Fibroblast of skin of left biceps (primary cell): ENCODE measurements at places on chromosomes 7 and 10.

- DNase-seq, result no peak
These were observed 920 bp downstream of the PRLHR start for GRCh38 chr10:118594392-118595063.

DNA sequence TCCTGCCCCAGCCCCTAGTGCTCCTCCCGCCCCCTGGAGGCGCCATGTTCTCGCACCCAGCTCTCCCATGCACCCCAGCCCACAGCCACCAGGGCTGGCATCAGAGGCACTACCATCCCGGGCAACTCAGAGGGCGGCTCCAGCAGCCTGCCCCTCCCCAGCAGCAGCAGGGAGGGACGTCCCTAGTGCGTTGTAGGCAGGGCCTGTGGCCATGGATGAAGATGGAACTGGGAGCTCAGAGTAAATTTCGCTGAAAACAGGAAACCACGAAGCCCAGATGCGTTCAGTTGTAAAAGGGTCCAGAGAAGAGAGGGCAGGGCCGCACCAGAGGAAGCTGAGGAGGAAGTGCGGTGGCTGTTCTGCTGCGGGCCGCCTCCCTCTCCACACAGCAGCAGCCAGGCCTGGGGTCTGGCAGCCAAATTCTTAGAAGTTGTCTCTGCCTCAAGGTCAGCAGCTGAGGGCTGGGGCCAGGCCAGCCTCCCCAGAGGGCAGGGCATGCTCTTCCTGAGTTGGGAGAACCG is 24.6 kb downstream of the VSIR start:
- DNase-seq, result no peak

DNA sequence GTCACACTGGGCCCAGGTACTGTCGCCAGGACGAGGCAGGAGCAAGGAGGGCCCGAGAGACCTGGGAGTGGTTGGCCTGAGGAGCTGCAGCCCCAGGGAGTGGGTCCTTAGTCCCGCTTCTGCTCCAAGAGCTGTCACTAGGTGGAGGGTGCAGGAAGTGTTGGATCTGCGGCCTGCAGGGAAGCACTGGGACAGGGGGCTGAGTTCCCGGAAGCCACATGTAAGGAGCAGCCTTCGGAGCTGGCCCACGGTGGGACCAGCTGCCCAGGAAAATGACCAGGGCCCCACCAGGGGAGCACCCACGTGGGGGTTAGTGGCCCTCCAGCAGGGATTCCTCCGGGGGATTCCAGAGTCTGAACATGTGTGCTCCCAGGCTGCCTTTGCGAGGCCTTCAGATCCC is 9.2 kb upstream of the AQP1 start:
- no peak for DNase-seq

DNA sequence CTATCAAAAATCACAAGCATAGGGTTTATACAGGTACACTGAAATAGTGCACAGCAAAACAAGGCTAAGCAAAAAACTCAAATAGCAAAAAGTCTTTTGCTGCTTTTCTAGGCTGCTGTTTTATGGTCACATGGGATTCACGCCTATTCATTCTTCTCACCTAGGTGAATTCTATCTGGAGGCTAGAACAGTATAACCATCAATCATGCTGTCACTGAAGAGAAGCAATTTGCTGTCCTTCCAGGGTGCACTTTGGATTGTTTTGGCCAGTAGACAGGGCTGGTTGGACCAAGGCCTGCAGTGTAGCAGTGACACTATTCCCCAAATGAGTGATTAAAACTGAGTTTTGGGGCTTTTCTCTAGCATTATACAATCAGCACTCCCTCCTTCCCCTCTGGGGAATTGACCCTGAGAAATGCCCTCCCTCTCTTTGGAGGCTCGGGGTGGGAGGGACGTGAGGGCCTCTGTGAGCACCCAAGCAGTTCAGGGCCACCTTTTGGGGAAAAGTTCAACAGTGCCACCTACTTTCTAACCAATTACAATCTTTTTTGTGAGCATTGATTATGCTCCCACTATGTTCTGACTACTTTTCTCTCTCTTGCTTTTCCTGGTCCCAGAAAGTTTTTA is 16.2 kb upstream of the SND1 start:
- no peak for DNase-seq

DNA sequence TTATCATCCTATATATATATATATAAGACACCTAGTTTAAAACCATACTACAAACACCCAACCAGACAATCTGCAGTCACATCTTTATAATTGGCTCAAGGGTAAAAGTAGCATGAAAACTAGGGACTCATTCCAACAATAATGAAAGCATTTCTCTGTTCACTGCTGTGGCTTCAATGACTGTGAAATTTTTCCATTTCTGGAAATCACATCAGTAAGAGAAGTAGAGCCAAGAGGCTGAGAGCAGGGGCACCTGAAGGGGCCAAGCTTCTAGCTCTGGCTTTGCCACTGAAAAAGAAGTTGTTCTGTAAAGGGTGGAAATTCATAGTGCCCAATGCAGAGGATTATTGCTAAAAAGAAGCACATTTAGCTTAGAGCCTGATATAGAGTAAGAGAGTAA is 158.6 kb upstream of the GLI3 start:
- no peak for DNase-seq

- DNase-seq, result no peak
These were observed 39.9 kb upstream of the AGK start for GRCh38 chr7:141511316-141511675.

- no peak for DNase-seq
These were observed 89.2 kb downstream of the AOAH start for GRCh38 chr7:36635091-36635490.

GRCh38 chr10:110305767-110306451 is 1.2 kb upstream of the SMNDC1 start:
- peak; percentile 66 for DNase-seq

- no peak for DNase-seq
These were observed 19.3 kb downstream of the MYOF start for GRCh38 chr10:93462881-93463280.

DNA sequence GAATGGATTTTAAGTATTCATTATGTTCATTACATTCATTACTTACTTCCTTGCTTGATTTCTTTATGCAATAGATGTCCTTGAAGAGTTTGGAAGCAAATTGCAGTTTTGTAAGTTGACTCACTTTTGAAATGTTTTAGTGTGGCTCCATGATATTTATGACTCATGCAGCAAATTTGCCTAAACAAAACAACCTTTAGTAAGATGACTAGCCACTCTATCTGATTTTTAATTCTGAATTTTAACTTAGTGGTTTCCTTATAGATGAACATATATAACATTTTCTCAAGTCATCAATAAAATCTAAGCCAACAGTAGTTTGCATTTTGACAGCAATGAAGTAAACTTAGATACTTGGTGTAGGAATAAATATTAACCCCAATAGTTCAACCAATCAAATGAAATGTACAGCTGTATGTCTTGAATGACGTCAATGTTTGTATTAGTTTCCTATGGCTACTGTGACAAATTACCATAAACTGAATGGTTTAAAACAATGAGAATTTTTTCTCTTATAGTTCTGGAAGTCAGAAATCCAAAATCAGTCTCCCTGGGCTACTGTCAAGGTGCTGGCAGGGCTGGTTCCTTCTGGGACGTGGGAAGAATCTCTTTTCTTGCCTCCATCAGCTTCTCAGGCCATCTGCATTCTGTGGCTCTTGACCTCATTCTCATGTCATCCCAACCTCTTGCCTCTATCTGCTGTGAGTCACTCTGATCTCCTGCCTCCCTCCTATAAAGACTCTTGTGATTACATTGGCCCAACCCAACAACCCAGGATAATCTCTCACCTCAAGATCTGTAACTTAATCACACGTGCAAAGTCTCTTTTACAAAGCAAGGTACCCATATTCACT is 73.4 kb downstream of the AHR start:
- DNase-seq, result peak; percentile 90

DNA sequence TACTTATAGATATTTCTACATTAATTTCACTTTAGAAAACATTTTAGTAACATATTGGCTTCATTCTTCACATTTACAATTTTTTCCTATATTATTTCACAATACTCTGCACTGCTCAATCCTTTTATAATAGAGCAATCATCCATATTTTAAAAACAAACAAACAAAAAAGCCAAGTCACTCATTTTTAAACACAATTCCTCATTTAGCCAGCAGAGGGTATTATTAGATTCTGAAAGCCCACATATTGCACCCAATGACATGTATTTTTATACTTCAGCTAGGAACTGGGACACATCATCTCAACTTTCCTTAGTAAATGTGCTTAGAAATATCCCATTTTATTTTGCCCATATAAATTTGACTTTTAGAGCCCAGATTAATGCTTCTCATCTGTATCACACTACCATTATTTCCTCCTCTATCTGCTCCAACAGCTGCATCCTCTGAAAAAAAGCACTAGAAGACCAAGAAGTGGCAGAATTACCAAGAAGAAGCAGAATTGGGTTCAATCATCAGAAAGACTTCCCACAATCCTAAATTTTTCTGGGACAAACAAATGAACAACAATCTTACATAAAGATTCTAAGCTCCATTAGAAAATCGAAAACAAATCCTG is 29.5 kb downstream of the CTNNA3 start:
- no peak for DNase-seq
